Lung (tissue), 17 donors: ENCODE measurements at places on chromosomes 4 and X.

DNA sequence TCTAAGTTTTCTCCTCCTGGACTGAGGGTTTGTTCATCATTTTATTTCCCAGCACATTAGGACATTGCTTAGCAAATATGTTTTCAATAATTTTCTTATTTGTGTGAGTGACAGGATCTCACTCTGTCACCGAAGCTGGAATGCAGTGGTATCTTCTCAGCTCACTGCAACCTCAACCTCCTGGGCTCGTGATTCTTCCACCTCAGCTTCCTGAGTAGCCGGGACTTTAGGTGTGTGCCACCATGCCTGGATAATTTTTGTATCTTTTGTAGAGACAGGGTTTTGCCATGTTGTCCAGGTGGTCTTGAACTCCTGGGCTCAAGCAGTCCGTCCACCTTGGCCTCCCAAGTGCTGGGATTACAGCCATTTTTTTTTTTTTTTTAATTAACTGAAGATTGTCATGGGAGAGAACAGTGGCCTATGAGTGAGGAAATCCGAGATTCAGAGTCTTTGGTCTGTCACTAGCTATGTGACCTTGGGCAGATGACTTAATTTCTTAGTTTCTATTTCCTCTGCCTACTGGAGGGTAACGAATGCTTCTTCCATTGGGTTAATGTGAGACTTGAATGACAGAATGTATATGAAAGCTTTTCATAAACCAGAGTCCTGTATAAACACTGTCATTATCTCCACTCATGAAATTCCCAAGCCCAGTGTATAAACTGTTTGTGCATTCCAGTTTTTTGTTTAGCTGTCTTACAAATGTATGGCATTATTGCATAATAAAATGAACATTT, 23.9 kb downstream of the MOB1B start:
- DNase-seq, result no peak

- no peak for DNase-seq
Measured at GRCh38 chr4:155703486-155704247, 37.0 kb downstream of the GUCY1A1 start.

DNA sequence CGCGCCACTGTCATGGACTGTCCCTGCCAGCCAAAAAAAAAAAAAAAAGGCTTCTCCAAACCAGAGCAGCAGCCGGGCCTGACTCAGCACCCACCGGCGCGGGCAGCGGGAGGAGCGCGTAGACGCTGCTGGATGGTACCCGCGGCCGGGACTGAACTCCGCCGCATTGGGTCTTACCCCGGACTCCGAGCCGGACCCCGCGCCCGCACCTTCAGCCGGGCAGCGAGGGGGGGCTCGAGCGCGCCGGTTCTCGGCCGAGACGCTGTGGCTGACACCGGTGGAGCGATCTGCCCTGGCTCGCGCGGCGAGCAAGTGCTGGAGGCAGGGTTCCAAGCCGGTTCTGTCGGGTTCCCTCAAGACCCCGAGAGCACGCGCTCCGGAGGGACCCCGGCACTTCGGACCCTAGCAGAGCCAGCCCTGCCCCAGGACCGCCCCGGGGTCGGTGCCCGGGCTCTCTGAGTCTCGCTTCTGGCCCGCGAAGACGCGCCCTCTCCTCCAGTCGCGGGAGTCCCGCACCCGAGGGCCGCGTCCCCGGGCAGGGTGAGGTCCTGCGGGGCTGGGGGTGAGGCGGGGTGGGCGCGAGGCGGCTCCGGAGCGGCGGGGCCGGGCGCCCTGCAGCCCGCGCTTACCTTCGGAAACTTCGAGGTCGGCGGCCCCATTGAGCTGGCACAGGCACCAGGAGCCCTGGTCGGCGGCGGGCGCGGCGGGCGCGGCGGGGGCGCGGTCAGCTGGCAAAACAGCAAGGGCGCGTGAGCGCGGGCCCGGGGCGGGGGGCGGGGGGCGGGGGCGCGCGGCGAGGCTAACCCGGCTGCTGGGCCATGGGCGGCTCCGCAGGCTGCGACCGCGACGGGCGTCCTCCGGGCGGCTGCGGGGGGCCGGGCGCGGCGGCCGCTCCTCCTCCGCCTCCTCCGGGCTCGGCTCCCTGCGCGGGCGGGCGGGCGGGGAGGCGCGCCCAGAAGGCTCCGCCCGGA, 11.8 kb upstream of the MAN2B2 start:
- no peak for DNase-seq

DNA sequence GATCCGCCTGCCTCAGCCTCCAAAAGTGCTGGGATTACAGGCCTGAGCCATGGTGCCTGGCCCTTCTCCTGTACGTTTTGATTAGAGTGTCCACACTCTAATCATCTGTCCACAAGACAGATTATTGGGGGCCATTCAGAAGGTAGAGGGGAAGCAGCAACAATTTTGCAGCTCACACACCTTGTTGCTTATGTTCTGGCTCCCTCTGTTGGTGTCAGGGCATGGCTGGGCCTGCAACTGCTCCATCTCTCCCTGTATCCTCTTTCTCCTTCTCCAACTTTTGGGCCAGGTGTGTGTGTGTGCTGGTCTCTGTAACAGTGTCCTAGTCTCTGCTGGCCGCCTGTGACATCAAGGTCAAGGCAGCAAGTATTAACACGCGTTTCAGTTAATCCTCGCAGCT, 125.5 kb upstream of the MBNL3 start:
- DNase-seq, result no peak

DNA sequence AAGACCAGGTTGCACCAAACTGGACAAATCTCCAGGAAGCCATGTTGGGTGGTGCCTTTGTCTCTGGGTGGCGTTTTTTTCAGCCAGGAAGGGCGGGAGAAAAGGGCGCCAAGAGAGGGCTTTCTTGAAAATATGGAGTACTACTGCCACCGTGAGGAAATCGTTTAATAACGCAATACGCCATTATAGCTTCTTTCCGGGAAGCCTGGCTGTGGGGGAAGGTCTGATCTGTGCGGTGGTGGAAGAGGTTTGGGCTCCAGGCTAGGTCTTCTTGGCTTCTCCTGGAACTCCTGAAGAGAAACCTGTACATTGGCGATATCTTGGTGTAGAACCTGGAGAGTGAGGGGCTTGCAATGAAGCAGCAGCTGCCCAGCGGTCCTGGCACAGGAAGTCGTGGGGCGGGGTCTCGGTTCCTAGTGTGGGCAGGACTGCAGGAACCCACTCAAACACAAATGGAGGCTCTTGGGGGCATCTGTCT, 202.7 kb downstream of the OR13H1 start:
- DNase-seq, result peak; percentile 93
